ENCODE measurements at places on chromosomes 11 and 22.

DNA sequence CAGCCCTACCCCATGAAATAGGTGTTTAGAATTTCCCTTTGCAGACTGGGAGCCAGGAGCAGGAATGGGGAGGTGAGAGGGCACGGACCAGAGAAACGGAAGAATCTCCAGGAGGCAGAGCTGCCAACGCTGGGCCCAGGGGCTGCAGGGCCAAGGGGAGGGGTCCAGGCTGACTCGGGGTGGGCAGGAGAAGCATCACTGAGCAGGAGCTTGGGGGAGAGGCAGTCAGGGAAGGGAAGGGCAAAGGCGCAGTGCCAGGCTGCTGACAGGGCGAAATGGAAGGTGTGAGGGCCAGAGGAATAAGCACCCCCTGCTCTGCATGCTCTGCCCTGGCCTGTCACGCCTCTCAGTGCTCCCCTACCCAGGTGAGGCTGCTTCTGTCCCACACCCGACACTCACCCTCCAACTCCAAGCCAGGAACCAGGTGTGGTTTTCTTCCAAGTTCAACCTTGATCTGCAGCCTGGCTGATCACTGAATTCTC lies 14.5 kb downstream of the LRRC32 start:
- no peak for DNase-seq

DNA sequence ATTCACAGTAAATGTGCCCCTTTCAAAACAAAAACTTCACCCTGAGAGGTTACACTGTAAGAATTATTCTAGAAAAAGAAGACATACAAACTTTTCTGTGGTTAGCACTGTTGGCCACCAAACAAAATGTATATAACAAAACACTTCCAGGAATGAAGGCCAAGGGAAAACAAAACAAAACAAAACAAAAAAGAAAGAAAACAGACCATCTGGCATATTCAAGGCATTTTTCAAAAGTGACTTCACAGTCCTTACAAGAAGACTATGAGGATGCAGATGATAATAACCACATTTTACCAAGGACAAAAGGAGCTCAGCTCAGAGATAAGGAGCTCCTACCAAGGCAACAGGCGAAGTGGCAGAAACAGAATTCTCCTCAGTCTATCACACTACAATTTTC lies 24.9 kb downstream of the CTSC start:
- DNase-seq, result no peak

DNA sequence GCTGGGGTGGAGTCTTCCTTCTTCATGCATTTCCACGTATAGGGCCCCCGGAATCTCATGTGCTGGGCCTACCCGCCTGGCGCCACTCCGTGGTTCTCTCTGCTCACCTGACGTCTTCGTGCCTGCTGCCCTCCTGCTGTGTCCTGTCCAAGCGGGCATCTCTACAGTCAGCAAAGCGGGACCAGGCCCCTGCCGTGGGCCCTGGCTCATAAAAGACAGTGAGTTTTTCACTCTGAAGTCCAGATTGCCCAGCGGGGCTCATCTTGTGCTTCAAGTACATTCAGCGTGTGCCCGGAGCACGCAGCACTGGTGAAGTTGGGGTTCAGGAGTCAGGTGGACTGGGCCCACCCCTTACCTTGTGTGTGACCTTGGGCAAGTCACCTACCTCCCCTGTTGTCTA lies 17.4 kb downstream of the C11orf24 start:
- no peak for DNase-seq

DNA sequence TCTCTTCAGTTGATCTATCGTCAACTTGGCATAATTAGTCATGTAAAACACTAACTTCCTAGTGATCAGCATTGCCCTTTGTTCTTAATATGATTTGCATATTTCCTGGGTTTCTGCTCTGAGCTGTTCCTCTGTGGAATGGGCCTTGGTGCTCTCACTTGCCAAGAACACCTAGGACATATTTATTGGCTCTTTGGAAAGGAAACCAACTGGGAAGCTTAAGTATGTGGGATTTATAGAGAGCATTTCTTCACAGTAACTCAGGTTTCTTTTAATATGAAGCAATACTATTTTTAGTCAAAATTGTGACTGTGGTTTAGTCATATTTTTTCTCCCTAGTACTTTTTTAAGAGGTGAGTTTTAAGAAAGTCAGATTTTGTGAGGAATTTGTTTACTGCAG lies 28.8 kb downstream of the FAT3 start:
- DNase-seq, result no peak

DNA sequence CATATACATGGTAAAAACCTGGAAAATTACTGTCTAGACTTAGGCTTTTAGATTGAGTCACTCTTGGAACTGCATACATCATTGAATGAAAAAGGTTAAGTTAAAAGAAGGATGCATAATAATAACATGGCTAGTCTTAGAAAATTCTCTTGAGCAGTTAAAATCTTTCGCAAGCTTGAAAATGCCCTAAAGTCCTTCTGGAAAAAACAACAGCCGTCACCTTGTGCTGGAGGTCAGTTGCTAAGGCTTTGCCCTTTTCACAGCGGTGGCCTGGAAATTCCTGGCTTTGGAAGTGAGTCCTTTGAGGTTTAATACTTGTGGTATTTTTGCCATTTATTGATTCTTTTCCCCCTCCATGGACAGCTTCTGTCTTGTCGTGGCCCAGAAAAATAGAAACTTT lies 17.4 kb upstream of the FBLN1 start:
- DNase-seq, result no peak

- peak; percentile 46 for DNase-seq
These were observed at the start of gene FOXRED2 for GRCh38 chr22:36506637-36507517. FOXRED2 (minus strand) TSS chr22:36507040; CDS start chr22:36506422, 618 bp downstream.

DNA sequence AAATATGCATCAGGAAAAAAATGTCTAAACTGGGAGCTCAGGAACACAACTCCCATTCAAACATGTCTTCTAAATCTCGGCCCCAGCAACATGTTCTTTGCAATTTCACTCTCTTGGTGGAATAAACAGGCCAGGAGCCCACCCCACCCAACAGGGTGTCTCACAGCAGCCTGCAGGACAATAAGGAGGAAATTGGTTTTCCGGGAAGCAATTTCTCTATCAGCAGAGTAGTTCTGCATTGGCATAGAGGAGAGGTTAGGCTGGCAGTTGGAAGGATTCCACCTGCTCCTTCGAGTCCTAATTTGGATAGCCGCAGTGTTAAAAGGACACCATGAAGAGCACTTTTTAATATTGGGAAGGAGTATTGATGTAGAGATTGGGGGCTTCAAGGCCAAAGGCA lies 55.9 kb upstream of the BARX2 start:
- no peak for DNase-seq

GRCh38 chr11:86687185-86687778 lies 14.9 kb upstream of the ME3 start:
- no peak for DNase-seq

- DNase-seq, result no peak
These were observed 11.6 kb downstream of the TST start for GRCh38 chr22:37007651-37008050.

GRCh38 chr11:119872611-119873310 lies 143.8 kb upstream of the NECTIN1 start:
- no peak for DNase-seq

DNA sequence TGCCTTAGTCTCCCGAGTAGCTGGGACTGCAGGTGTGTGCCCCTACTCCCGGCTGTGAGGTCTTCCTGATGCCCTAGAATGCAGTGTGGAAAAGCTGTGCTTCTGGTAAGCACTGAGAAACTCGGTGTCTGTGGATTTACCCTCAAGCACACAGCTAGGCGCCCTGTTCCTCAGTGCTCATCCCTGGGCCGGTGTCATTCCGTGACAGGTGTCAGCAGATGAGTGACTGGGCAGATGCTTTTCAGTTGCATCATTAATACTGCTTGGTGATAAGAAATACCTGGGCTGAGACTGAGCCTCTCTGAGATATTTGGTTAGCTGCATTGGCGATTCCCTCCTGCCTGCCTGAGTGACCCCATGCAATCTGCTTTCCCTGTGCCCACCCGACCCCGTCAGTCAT lies 21.8 kb downstream of the FAM118A start:
- no peak for DNase-seq

GRCh38 chr22:43867839-43868635 lies 5.7 kb upstream of the SULT4A1 start:
- peak; percentile 40 for DNase-seq

DNA sequence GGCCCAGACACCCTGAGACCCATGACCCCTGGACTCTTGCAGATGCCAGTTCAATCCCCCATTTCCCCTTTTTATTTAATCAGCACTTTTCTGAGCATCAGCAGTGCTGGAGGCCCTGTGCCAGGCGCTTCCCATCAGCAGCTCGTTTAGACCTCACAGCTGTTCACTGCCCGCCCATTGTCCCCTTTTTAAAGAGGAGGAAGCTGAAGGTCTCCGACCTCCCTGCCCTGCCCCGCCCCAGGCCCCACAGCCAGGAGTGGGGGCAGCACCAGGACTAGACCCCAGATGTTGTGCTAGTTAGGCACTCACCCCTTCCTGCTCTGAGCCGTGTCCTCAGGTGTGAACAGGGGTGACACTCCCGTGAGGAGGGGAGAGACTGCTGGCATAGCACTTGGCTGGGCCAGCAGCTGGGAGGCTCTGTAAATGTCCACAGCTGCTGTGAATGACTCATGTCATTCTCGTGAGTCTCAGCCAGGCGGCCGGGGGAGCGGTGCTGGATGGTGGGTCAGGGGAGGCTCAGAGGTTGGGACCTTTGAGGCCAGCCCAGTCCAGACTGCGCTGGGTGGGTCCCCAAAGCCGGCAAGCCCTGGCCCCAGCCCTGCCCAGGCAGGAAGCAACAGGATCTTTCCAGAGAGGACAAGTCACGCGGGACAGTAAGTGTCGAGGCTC lies 19.9 kb downstream of the EMID1 start:
- DNase-seq, result no peak

DNA sequence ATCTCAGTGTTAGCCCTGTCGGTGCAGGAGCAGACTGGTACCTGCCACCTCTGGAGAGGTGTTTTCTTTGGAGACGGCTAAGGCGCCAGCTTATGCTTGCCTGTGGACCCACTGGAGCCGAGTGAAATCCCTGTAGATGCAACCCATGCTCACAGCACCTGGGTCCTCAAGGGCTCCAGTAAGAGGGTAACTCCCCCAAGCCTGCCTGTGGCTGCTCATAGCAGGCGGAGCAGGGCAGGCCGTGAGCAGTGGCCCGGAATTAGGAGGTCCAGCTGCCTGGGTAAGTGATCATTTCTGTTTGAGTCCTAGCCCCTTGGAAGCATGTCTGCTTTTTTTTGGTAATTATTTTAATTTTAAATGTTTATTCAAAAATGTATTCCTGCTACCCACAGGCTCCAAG lies 43.8 kb downstream of the NAT10 start:
- no peak for DNase-seq

DNA sequence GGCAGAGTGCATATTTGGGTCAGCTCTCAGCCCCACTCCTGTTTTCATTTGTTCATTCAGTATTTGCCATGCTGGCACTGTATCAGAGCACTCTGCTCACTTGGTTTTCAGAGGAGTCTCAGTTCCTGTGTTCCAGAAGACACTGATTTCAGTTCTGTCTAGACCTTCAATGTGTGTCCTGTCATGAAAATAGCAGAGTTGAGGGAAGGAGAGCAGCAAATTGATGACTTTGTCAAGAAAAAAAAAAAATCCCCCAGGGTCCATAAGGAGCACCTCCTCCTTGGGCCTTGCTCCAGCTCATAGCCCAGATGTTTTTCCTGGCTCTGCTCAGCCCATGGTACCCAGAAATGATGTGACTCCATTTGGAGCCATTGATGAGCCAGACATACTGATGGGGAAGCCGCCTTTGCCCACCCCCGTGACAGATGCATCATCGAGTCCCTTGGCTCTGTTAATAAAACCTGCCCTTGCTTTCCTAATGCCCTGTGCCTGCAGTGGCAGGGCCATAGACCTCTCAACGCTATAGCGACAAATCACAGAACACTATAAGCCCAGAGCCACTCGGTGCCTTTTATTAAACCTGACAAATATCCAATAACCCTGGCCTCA lies 107.0 kb downstream of the PKNOX2 start:
- DNase-seq, result no peak

DNA sequence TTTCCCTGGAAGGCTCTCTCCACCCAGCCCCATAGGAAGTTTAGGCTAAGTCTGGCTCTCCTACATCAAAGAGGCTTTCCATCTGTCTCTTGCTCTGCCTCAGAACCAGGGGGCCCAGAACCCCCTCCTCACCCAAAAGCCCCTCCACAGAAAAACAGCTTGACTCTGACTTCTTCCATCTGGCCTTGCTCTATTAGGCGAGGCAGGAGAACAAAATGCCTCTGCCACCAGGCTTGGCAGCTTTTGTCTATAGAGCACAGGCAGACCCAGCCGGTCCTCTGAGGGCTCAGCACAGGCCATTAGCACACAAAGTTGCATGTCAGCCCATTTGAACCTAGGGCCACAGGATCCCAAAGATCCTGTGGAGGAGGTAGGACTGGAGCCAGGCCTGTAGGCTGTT lies 75.7 kb upstream of the SUSD2 start:
- DNase-seq, result no peak

- no peak for DNase-seq
These were observed 942 bp upstream of the TSPAN18 start for GRCh38 chr11:44725757-44726282.

GRCh38 chr11:95175818-95176380 lies 55.1 kb downstream of the SESN3 start:
- DNase-seq, result no peak

DNA sequence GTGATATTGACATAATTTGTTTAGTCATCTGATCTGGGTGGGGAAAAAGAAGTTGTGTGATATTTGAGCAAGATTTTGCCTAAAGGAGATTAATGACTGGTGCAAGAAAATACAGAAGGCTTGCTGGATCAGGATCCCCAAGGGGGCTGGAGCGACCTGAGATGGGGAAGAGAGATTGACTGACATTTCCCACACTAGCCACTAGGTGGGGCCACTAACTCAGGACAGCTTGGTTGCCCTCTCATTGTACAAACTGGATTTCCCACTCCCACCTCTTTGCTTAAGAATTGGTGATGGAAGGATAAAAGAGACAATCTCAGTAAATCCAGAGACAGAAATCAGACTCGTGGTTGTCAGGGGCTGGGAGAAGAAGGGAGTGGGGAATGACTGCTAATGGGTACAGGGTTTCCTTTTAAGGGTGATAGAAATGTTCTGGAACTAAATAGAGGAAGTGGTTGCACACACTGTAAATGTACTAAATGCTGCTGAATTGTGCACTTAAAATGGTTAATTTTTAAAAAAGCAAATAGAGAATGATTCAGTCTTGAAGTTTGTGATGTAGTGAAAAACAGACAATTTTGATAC lies 50.7 kb downstream of the CTTN start:
- DNase-seq, result no peak
